Effector memory CD8-positive, alpha-beta T cell (primary cell): ENCODE measurements at places on chromosomes 2 and 18.

DNA sequence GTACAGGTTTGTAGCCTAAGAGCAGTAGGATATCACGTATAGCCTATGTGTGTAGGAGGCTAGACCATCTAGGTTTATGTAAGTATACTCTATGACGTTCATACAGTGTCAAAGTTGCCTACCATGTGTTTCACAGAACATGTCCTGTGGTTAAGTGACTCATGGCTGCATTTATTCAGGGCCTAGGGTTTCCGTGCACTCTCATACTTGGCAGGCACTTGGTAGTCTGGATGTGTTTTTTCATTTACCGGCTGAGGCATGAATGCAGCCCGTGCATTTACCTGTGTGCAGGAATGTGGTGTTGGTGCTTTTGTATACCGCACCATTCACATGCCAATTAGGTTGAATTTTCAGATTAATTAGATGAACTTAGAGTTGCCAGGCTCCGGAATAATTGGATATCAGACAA, 43.4 kb downstream of the MYL12B start:
- peak overlapping the region; percentile 87 for H3K27ac ChIP-seq
- no peaks in the 10 kb centered on the region for H3K36me3 ChIP-seq
- peak; percentile 42 for DNase-seq
- peaks cover 13% of the 10 kb centered on the region for H3K4me1 ChIP-seq
- peaks cover 17% of the 10 kb centered on the region for H3K27me3 ChIP-seq

- no peak for DNase-seq
- H3K27ac ChIP-seq = no peak overlapping the region
These were observed 177.4 kb upstream of the FN1 start for GRCh38 chr2:215613280-215613679.

DNA sequence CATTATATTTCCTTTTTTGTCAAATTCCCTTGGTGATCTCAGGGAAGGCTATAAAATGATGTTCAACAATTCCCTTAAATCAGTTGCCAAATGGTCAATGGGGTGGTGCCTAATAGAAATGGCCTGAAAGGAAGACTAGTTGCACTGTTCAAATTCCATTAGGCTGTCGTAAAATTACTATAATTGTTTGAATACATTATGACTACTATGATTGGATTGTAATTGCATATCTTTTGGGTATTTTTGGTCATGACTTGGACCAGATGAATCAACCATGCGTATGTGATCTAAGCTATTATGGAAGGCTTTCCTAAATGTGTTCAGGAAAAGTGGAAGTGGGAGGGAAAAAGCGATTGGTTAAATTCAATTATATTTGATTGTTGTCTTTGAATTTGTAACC, 41.3 kb upstream of the KCNE4 start:
- H3K27me3 ChIP-seq = peaks cover 30% of the 10 kb centered on the region
- H3K27ac ChIP-seq = no peak overlapping the region
- no peaks in the 10 kb centered on the region for H3K36me3 ChIP-seq
- no peak for DNase-seq

DNA sequence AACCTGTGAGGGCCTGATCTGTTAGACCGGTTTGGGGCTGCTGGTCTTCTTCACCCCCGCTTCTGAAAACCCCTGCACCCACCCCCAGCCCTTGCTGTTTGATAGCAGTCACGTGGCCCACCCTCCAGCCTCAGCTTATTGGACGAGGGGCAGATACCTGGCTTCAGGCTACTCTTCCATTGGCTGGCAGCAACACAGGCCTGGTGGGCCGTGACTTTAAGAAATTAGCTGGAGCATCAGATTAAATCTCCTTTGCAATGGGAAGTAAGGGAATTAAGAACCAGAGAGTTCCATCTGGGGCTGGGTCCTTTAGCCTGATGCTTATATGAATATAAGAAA, 107.3 kb downstream of the KLHL29 start:
- no peaks in the 10 kb centered on the region for H3K36me3 ChIP-seq
- H3K4me1 ChIP-seq = no peaks in the 10 kb centered on the region
- H3K4me3 ChIP-seq = no peak overlapping the region
- H3K27me3 ChIP-seq = peaks cover 73% of the 10 kb centered on the region
- H3K27ac ChIP-seq = no peak overlapping the region

DNA sequence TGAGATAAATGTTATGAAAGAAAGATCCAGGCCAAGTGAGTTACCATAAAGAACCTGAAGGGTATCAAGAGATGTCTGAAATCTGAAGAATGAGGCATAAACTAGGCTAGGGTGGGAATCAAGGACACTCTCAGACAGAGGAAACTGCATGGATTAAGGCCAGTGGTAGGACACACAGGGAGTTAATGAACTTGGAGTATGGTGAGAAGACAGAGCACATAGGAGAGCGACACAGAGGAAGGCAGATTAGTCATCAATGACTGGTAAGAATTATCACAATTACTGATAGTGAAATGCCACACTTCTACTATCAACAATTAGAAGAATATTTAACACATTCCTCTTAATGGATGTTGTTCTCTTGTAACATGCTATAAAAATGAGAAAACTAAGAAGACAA, 76.9 kb downstream of the TTC21B start:
- H3K27ac ChIP-seq = peak overlapping the region; percentile 13
- peaks cover 14% of the 10 kb centered on the region for H3K4me1 ChIP-seq
- H3K36me3 ChIP-seq = peaks cover 10% of the 10 kb centered on the region

DNA sequence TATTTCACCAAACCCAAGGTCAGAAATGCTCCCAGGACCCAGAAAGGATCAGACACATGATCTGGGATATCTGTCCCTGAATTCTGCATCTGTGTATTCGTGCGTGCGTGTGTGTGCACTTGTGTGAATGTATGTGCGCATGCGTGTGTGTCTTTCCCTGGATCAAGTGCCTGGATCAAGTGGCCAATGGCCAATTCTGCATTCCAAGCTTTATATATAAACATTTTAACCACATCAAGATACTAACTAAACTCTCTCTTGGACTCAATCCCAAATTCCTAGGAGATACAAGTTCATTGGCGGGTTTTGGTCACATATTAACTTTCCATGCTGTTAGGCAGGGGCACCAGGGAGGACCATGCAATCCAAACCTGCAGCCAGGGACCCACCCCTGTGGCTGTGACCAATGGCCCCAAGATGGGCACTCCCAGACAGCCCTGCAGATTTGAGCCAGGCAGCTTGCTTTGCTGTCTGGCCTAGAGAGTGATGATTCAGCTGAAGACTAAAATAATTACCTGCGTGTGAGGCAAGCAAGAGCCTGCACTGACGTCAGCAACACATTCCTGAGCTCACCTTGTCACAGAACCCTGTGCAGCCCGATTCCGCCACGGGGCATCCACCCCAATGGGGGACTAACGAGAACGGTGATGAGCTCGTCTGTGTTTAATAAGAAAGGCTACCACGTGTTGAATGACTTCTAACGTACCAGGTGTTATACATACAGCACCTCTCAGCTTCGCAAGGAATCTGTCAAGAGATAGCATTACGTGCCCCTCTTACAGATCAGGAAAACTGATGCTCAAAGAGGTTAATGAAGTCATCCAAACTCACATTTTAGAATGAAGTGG, 45.3 kb upstream of the ROCK2 start:
- H3K4me3 ChIP-seq = no peak overlapping the region
- H3K4me1 ChIP-seq = no peaks in the 10 kb centered on the region
- peaks cover 2% of the 10 kb centered on the region for H3K36me3 ChIP-seq
- no peaks in the 10 kb centered on the region for H3K27me3 ChIP-seq
- DNase-seq = no peak
- no peak overlapping the region for H3K27ac ChIP-seq

- no peaks in the 10 kb centered on the region for H3K27me3 ChIP-seq
- H3K4me3 ChIP-seq = no peak overlapping the region
- DNase-seq = no peak
- H3K27ac ChIP-seq = no peak overlapping the region
- H3K36me3 ChIP-seq = no peaks in the 10 kb centered on the region
These were observed 235.0 kb downstream of the CAMKMT start for GRCh38 chr2:44596537-44597320.

GRCh38 chr2:236935631-236936445, 149.9 kb upstream of the COPS8 start:
- H3K4me1 ChIP-seq = no peaks in the 10 kb centered on the region
- peaks cover 56% of the 10 kb centered on the region for H3K27me3 ChIP-seq
- H3K4me3 ChIP-seq = no peak overlapping the region
- H3K36me3 ChIP-seq = peaks cover 2% of the 10 kb centered on the region
- H3K27ac ChIP-seq = no peak overlapping the region

GRCh38 chr2:169562519-169562918, 11.1 kb downstream of the FASTKD1 start:
- H3K36me3 ChIP-seq = peaks cover 10% of the 10 kb centered on the region
- H3K27ac ChIP-seq = no peak overlapping the region
- no peaks in the 10 kb centered on the region for H3K4me1 ChIP-seq
- no peak for DNase-seq

GRCh38 chr2:48578313-48578712, 39.3 kb upstream of the GTF2A1L start:
- DNase-seq = no peak
- peaks cover 4% of the 10 kb centered on the region for H3K4me1 ChIP-seq
- H3K27ac ChIP-seq = no peak overlapping the region
- no peaks in the 10 kb centered on the region for H3K36me3 ChIP-seq
- H3K4me3 ChIP-seq = no peak overlapping the region

DNA sequence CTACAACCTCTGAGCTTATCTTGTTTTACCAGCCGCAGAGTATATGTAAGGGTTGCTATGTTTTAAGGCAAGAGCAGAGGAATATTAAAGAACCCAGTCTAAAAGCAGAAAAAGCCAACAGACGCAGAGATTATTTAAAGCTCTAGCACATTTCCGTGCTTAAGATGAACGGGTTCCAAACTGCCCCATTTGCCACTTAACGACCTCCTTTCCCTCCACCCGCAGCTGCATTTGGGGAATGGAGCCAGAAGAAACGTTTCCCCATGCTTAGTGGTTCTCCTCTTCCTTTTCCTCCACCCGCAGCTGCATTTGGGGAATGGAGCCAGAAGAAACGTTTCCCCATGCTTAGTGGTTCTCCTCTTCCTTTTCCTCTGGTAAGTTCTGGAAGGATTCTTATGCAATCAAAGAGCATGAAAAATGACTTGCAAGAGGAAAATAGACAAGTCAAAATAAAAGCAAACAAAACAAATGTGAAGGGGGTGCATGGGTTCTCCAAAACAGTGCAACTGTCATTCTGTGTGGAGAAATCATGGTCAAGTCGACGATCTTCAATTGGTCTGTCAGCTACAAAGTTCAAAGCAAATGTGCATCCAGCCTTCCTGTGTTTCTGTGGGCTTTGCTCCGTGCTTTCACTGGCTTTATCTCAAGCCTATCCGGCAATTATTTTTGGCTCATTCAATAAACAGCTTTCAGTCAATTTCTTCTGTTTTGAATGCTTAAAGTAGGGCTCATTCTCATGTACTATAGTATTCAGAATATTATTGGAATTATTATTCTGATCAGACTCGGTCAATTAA, 57.8 kb downstream of the DIPK1C start:
- H3K4me1 ChIP-seq = peaks cover 5% of the 10 kb centered on the region
- H3K27me3 ChIP-seq = peaks cover 37% of the 10 kb centered on the region
- no peak for DNase-seq
- H3K36me3 ChIP-seq = no peaks in the 10 kb centered on the region

- no peak overlapping the region for H3K27ac ChIP-seq
- H3K4me3 ChIP-seq = no peak overlapping the region
- no peak for DNase-seq
- no peaks in the 10 kb centered on the region for H3K36me3 ChIP-seq
- H3K4me1 ChIP-seq = no peaks in the 10 kb centered on the region
These were observed 68.8 kb upstream of the KCTD1 start for GRCh38 chr18:26617151-26617554.
